ENCODE measurements at places on chromosomes 12 and 14.

- no peak for DNase-seq
Observed at GRCh38 chr12:3998968-3999792, 126.0 kb upstream of the PARP11 start.

DNA sequence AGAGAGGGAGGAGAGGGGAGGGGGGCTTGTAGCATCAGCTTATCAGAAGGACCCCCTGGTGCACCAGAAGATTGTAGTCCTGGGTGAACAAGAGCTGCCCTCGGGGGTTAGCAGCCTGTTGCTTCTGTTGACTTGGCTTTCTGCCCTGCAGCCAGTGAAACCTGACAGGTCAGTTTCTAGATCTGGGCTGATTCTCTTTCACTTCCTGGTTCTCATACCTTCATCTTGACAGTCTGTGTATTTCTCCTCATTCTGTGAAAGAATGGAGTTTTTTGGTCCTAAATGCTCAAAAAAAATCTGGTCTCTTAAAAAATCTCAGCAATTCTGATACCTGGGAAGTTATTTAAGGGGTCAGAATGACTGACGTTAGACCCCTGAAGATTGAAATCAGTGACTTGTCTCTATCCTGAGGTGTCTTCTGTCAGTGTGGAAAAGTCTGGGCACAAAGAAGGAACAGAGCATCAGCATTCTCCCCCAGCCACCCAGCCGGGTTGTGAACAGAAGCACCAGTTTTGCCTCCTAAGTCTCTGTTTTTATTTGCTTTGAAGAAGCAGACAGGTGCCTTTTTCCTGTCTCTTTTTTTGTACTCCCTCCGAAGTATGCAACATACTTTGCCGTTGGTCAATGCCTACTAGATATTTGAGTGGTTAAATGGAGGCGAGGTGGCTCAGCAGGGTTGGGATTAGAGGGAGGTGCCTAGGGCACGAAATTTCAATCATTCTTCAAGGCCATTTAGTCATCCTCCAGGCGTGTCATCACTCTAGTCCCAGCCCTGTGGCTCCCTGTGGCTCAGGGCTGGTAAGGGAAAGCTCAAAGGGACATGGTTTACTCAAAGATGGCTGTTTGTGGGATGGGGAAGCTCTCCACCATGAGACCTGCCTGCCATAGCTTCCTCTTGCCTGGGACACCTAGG, 24.0 kb downstream of the TTC9 start:
- DNase-seq, result no peak

DNA sequence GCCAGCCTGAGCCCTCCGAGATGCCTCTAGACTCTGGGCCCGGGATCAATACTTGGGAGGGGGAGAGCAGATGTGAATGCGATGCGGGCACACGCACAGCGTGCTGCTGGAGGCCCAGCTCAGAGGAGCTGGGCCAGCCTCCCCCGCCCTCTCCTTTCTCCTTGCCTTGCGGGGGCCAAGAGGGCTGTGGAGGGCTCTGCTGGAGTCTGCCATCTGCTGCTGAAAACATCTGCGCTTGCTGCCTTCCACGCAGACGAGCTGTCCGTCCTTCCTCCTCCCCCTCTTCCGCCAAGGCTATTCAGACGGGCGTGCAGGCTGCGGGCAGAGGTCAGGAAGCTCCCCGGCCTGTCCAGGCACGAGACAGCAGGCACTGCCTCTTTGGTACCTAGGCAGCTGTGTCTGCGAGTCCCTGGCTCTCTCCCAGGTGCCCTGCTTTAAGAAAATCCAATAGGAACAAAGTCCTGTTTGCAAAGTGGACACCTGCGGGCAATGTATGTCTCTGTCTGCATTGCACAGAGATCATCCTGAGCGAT, 75.2 kb downstream of the SPRING1 start:
- peak; percentile 81 for DNase-seq

- no peak for DNase-seq
Observed at GRCh38 chr12:32377344-32378055, 21.9 kb upstream of the FGD4 start.

- DNase-seq, result no peak
Observed at GRCh38 chr14:29233188-29233587, 466.6 kb downstream of the FOXG1 start.

DNA sequence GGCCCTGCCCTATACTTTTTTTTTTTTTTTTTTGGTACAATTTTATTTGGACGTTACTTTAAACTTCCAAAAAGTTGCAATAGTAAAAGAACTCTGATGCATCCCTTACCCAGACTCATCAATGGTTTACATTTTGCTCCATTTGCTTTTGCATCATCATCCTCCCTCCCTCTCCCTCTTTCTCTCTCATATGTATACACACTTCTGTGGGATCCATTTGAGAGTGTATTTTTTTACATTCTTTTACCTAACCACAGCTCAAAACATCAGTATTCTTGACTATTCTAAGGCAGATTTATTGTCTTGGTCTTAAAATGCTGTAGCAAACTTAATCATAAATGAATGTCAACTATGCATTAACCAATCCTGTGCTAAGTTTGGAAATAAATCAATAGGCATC, 111.6 kb downstream of the PRICKLE1 start:
- no peak for DNase-seq

DNA sequence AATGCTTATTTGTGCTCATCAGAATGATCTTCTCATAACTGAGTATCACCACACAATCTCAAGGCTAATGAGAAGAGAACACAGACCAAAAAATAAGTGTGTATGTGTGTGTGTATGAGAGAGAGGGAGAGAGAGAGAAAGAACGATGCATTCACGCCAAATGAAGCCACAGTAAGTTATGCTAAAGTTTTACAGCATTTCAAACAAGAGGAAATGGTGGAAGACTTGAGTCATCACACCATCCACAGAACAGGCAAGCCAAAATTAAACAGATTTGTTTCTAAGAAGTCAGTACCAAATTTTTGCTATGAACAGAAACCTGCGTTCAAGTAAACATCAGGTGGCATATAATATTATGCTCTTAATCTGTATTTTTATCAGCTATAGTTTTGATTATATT, 141.2 kb downstream of the MED13L start:
- DNase-seq, result peak; percentile 26

DNA sequence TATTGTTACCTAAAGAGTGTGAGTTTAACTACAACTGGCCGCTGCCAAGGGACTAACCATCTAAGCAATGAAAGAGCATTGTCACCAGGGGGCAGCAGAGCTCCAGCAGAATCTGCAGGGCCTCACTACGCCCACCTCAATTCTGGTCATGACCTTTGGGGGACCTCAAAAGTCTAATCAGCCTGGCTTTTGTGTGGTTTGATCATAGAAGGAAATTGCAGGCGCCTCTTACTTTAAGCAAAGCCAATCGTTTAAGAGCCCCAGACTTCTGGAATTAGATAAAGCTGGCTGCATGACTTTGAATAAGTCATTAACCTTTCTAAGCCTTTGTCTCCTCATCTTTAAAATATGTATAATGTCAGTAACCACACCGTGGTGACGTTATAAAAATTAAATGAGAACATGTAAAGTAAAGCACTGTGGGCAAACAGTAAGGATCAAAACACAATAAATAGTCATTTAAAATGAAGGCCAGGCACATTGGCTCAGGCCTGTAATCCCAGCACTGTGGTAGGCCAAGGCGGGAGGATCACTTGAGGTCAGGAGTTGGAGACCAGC, 58.6 kb downstream of the TBX3 start:
- peak; percentile 15 for DNase-seq

GRCh38 chr12:12646483-12647072, 34.9 kb downstream of the CREBL2 start:
- DNase-seq, result no peak

GRCh38 chr14:28608851-28609828, 157.4 kb upstream of the FOXG1 start:
- DNase-seq, result peak; percentile 74

DNA sequence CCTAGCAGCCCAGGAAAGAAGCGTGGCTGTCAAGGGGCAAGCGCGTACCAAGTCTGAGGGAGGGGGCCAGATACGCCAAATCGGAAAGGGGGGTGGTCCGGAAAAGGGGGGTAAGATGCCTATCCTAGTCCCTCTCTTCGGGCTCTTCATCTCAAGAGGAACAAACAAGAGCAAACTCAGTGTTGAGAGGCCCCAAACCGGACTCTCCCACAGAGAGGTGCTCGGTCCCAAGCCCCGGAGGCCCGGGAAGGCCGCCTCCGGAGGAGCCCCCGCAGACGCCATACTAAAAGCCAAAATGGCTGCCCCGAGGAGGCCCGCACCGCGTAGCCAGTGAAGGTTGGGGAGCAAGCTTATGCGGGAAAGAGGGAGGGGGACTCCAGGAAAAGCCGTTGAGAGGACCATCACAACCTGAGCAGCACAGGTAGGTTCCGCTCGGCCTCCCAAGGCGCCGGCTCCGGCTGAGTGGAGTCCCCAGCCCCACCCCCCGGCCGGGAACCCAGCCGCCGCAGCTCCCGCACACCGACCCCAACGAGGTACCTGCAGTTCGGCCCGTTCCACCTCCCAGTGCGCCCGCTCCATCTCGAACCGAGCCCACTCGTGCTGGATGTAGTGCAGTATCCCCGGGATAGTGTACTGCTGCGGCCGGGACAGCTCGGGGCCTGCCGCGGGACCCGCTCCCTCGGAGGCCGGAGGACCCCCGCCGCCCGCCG, at the start of gene AP4S1:
TSS of gene AP4S1 (plus strand) at position 283 of the 710 bp plus-strand sequence. CDS start 40,548 bp downstream, outside the sequence.
- peak; percentile 17 for DNase-seq

DNA sequence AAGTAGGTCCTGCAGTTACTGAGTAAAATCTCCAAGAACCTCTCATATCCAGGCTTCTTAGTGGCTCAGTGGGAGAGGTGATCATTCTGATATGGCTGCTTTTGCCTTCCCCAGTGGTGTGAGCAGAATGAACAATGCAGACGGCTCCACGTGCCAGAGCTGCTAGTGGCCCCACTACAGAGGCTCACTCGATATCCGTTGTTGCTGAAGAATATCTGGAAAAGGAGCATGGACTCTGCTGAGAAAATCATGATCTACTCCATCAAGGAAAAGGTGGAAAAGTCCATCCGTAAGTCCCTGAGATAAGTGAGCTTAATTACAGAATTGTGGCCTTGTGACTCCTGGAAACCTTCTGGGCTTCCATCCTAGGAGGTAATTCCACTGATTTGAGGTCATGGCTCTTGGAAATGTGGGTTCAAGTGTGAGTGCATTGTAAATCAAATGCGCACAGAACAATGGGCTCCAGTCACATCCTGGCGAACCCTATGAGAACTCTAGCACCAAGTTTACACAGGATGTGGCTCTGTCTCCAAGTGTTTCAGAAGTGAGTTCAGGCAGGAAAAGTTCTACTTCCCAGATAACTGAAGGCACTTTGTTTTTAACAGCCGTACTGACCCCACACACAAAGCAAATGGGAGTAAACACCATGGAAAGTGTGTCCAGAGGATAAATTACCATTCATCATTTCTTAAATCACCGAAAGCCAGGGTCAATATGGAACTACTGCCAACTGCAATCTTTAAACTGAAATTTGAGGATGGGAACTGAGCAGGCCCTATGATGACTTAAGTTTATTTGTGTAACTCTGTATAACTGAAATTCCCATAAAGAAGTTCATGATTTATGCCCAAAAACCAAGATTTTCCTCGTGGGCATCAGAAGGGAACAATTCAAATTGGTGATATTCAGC, 51.4 kb downstream of the PLEKHG7 start:
- DNase-seq, result no peak

DNA sequence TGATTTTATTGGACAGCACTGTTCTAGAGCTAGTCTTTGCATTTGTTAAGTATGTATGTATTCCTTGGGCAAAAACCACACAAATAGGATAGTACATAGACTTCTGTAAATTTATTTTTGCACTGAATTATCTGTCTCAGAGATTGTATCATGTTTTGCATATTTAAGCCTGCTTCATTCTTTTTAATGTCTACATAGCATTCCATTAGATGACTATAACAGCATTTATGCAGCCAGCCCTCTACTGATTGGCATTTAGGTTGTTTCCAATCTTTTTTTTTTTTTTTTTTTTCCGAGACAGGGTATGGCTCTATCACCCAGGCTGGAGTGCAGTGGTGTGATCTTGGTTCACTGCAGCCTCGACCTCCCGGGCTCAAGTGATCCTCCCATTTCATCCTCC, 34.5 kb downstream of the SYNDIG1L start:
- no peak for DNase-seq

GRCh38 chr12:56317675-56318074, 1.9 kb upstream of the CNPY2 start:
- DNase-seq, result no peak

DNA sequence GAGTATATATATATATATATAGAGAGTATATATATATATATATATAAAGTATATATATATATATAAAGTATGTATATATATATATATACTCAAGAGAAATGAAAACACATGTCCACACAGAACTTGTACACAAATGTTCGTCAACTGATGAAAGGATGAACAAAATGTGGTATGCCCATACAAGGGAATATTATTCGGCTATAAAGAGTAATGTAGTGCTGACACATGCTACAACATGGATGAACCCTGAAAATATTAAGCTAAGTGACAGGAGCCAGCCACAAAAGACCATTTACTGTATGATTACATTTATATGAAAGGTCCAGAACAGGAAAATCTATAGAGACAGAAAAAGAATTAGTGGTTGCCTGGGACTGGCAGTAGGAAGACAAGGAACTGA, 19.5 kb downstream of the LIMA1 start:
- no peak for DNase-seq

DNA sequence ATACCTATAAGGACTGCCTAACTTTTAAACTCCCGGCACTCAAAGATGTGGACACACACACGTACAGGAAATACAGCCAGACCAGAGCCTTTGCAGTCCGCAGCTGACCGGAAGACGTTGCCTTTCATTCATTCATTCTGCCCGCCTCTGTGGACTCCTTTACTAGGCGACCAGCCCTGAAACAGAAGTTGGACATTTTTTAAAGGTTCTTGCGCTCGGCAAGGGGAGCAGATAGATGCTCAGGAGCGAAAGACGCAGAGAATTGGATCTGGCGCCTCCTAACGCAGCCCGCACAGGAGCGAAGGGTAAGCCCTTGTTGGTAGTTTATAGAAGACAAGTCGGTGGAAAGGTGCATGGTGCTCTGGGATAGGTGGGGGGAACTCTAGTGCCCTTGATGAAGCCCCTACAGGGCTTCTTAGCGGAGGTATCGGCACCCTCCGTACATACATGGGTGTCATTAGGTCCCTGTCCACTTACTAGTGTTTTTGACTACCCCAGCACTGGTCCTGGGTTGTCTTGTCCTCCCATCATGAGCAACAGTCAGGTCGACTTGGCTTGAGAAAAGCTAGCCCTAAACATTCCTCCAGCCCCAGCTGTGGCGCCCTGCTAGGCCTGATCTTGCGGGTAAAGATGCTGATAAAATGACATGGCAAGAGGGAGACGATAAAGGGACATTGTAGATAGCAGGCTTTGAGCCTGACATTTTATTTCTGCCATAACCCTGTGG, at the start of gene KDM2B:
TSS of gene KDM2B (minus strand) at position 65 of the 727 bp plus-strand sequence. CDS start 112 bp downstream, outside the sequence.
- DNase-seq, result no peak

- no peak for DNase-seq
Observed at GRCh38 chr12:79936670-79937069, 1.8 kb upstream of the PPP1R12A start.

- peak; percentile 82 for DNase-seq
Observed at GRCh38 chr12:56020423-56021184, at the start of gene IKZF4. TSS of gene IKZF4 (plus strand) at chr12:56021043. CDS start at chr12:56021494, 451 bp downstream.

- no peak for DNase-seq
Observed at GRCh38 chr12:51924551-51925319, 17.4 kb downstream of the ACVRL1 start.

Data from Kasumi-1 (cell line).